Activated naive CD4-positive, alpha-beta T cell (primary cell): ENCODE measurements at places on chromosomes 11 and 22.

DNA sequence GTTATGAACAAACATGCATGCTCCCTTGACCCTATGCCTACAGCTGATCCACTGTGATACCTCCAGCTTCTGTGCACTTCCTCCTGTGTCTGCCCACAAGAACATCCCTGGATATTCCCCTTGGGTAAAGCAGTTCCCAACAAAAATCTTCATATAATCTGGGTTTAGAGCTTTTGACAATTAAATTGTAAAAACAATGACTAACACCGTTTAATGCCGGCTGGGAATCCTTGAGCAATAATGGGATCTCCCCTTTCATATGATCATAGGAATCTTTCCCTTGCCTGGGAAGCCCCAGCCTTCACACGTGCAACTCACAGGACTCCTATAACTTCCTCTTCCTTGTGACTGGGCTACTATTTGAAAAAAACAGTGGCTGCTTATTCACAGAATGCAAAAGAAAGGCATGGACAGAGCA is 6.3 kb upstream of the ZC3H12C start:
- no peak for DNase-seq

DNA sequence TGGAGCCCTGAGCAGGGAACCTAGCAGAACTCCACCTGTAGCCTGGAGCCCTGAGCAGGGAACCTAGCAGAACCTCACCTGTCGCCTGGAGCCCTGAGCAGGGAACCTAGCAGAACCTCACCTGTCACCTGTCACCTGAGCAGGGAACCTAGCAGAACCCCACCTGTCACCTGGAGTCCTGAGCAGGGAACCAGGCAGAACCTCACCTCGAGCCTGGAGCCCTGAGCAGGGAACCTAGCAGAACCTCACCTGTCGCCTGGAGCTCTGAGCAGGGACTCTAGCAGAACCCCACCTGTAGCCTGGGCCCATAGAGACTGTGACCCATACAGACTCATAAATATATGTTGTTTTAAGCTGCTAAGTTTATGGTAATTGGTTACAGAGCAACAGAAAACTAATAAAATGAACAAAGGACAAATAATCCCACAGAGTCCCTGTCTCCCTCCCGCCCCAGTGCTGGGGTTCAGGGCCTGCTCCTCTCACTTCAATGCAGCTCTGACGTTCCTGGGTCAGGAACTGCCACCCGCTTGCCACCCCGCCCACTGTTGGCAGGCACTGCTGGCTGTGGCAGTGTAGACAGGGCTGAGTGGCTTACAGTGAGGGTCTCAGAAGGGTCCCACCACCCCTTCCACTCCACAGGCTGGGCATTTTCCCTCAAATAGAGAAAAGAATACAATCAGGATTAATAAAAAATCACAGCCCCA is 259.1 kb downstream of the TBC1D22A start:
- DNase-seq: no peak

GRCh38 chr11:108241330-108242037 is 18.6 kb downstream of the ATM start:
- DNase-seq: no peak

DNA sequence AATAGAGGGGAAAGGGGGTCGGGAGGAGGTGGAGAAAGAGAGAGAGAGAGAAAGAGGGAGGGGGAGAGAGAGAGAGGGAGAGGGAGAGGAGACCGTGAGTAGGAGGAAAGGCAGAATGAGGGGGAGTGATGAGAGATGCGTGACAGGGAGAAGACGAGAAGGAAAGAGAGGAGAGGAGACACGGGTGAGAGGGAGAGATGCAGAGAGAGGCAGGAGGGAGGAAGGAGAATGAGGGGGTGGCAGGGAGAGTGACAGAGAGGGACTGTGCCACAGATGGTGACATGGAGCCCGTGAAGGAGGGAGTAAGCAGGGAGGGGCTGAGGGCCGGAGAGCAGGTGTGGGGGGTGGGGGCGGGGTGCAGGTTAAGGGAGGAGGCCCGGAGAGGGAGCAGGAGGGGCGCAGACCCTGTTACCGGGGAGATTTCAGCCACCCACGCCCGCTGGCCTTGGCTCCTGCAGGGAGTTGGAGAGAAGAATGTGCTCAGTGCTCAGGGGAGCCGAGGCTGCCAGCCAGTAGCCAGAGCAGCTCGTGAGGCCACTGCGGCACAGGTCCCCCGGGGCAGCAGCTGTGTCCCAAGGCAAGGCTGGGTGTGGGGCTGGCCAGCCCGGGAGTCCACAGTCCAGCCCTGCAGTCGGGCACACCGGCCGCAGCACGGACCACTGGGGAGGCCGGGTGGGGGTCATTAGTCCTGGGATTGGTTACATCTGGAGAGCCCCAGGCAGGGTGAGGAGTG is at the start of gene SSTR3:
Gene SSTR3, minus strand, starts transcription at position 304 of the 733 bp plus-strand sequence. CDS start 4,674 bp downstream, outside the sequence.
- DNase-seq: no peak

DNA sequence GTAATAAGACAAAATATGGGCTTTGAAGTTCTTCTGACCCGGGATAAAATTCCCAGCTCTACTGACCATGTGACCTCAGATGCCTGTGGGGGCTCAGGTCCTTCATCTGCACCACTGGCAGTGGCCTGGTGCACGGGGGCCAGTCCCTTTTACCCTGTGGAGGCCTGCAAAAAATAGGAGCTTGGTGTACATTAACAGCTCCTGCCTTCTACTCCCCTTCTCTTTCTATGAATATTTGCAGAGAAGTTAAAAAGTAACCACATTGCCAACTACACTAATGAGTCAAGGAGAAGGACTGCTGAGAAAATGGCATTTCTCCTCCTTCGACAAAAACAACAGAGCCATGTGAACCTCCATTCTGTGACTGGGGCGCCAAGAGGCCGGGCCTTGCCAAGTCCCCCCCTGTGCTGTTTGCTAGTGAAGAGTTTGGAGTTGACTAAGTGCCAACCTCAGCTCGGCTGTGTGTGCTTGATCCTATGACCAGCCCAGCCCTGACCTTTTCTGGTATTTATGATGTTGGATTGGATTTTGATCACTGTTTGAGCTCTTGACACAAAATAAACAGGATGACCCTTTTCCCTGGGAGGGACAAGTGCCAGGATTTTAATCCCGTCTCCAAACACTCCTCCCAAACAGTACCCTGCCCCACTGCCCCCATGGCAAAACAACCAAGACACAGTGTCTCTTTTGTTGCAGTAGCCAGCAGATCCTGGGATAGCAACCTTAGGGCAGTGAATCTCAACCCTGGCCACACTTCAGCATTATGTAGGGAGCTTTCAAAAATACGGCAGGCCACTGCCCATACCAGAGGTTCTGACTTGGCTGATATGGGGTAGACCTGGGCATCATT is 380.1 kb downstream of the LARGE1 start:
- DNase-seq: no peak

DNA sequence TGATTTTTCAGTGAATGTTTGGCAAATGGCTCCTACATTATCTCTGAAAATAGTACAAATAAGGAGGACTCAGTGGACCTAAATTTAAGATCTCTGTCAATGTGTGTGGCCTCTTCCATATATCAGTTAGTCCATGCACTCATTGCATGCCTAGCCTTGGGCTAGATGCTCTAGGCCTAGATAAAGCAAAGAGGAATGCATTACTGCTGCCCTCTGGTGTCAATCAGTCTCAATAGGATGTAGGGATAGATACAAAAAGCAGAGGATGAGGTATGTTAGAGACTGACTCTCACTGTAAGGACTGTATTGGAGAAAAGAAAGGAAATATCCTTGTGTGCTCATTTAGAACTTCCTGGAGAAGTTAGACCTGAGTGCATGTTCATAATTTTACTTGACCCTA is 42.0 kb downstream of the MS4A2 start:
- DNase-seq: no peak

GRCh38 chr11:48011798-48012391 is 31.5 kb downstream of the PTPRJ start:
- DNase-seq: no peak

- no peak for DNase-seq
Observed at GRCh38 chr22:44430716-44431115, 67.3 kb downstream of the RTL6 start.

- DNase-seq: no peak
Observed at GRCh38 chr11:33207408-33207985, 46.2 kb upstream of the CSTF3 start.

GRCh38 chr22:47367107-47367690 is 604.7 kb downstream of the TBC1D22A start:
- DNase-seq: no peak

DNA sequence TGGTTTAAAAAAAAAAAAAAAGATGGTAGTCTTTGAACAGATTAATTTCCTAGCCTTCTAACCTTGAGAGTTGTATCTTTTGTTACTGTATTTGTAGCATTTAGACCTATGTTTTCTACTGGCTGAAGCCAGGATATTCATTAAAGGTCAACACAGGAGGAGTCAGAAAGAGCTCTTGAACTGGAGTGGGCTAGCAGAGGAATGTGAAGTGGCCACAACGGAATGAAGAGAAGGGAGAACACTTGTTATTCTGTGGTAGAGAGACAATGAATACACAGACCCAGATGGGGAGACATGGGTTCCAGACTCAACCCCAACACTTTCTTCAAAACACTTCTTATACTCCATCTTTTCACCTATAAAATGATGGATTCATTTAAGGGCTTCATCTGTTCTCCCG is 88.1 kb downstream of the RELT start:
- DNase-seq: no peak

GRCh38 chr22:35740616-35741015 is 22.9 kb downstream of the APOL5 start:
- no peak for DNase-seq

DNA sequence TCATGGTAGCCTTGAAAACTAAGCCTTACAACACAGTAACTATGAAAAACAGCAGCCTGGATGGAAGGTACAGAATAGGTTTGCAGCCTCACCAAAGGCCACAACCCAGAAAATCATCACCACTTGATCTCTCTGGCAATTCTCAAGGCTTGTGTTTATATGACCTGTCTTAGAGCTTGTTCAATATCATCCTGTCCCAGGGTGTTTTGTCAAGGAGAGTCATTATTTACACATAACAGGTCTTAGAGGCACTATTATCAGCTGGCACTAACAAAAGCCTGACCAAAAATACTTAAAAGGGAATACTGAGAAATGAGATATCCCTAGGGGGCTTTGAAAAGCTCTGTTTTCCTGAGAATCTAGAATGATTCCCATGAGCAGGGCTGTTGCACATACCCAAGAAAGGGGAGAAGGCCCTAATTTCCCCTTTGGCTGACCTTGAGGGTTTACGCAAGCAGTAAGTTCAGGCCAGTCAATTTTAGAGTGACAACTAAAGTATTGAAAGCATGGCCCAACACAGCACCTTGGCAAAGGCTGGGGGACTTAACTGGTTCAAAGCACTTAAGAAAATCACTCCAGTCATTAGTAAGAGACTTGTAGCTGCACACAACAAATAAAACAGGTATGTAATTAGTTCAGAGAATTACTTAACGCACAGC is 7.9 kb downstream of the SC5D start:
- DNase-seq: no peak
